Lower leg skin (tissue), 4 donors: ENCODE measurements at places on chromosomes 13 and 19. TPM values are rescaled to one million over a fixed set of nuclear protein-coding genes. Genes with fewer than 3 reads are reported as not detected.

CEACAM3 gene
- not detected for total RNA-seq

KASH5 gene
- total RNA-seq = not detected

KANK3 gene
- 16.7 TPM for total RNA-seq

PGLYRP1 gene
- total RNA-seq = not detected

MEDAG gene
- total RNA-seq = 10.3 TPM

IFNL1 gene
- not detected for total RNA-seq

MAP1S gene
- 10.8 TPM for total RNA-seq

TUBB4A gene
- total RNA-seq = 0.99 TPM

DNA sequence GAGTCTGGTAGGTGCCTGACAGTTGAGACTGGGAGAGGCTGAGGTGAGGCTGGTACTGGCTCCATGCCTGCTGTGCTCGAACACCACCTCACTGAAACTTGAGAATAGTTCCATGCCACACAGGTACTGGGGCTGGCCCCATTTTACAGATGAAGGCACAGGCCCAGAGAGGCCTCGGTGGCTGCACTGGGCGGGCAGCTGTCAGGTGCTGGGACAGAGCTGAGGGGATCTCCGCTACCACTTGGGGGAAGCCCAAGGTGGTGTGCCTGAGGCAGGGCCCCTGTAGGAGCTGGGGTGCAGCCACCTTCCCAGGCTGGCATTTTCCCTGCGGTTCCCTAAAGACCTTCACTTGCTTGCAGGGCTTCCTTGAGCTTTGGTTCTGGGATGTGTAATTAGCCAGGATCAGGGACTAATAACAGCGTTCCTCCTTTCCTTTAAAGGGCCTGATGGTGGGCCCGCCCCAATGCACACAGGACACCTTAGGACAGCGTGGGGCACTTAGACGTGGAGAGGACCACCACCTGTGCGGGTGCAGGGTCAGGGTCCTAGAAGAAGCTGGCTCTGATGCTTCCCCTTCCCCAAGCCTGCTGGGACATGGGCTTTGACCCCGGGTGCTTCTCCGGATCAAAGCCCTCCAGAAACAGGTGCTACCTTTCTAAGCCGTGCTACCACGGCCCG, 23.6 kb downstream of the CAPN12 start:
- DNase-seq = no peak

- DNase-seq = no peak
These were observed 63.0 kb downstream of the NBEA start for GRCh38 chr13:35005051-35005450.

GRCh38 chr13:31149604-31150003, 12.1 kb downstream of the HSPH1 start:
- DNase-seq = no peak

GRCh38 chr13:41700790-41701310, 243.5 kb downstream of the RGCC start:
- no peak for DNase-seq

DNA sequence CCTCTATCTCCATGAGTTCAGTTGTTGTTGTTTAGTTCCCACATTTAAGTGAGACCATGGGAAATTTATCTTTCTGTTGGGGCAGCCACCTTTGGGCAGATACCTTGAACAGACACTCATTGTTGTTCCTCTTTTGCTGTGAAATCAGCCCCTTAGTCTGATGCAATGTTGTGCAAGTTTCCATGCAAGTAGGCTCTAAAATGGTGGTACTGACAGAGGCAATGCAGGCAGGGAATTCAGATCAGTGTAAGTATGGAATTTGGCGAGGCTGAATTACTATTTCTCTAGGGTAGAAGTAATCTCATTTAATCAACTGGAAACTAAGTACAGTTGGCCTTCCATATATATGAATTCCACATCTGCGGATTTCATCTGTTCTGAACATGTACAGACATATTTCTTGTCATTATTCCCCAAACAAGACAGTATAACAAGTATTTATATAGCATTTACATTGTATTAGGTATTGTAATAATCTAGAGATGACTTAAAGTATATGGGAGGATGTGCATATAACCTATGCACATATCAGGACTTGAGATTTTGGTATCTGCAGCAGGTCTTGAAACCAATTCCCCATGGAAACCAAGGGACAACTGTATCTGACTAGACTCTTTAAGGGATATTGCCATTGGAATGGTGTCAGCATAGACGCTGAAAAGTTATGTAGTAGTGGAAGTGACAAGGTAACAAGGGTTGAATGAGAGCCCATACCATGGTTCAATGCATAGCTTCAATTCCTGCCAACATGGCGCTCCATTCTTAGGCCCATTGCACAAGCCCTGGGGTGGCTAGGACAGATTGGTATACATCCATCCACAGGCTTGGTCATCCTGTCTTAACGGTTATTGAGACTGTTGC, 281.5 kb upstream of the HTR2A start:
- no peak for DNase-seq

DNA sequence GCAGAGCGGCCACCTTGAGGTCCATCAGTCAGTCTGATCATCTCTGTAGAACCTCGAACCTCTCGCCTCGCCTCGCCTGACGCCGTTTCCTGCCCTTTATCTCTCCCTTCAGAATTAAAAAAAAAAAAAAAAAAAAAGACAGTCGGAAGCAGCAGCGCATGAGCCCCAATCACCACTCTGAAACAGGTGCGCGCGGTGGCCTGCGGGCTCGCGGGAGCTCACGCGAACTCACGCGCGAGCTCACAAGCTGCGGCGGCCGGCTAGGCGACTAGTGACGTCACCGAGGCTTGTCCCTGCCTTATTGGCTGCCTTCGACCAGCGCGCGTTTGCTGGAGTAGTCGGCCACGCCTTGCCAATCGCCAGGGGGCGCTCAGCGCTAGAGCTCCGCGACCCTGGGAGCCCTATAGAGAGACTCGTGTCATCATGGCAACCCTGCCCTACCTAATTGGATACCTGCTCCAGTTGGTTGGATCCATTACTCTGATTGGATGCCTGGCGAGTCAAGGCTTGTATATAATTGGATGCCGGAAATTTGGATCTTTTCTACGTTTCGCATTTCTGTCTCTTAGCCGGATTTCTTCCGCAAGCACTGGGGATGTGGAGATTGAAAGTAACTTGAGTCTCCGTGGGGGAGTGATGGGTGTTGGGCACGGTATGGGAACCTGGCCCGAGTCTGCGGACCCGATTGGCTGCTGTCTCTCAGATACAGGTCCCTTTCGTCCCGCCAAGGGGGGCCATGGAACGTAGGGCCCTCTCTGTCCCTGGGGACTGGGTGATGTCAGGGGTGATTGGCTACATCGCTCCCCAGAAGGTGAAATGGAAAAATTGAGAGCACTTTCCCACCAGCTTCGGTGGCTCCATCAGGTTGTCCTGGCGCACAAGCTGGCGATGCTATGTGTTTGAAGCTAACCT, 31.6 kb downstream of the SYT3 start:
- DNase-seq = peak; percentile 28

- peak; percentile 58 for DNase-seq
These were observed 167.8 kb upstream of the SOX1 start for GRCh38 chr13:111898956-111899713.

- no peak for DNase-seq
These were observed 7.7 kb downstream of the UBE2L5 start for GRCh38 chr13:30429721-30430694.

GRCh38 chr13:24407844-24408243, 98.5 kb downstream of the C1QTNF9 start:
- no peak for DNase-seq

GRCh38 chr13:26376430-26376829, 122.5 kb downstream of the CDK8 start:
- DNase-seq = no peak

DNA sequence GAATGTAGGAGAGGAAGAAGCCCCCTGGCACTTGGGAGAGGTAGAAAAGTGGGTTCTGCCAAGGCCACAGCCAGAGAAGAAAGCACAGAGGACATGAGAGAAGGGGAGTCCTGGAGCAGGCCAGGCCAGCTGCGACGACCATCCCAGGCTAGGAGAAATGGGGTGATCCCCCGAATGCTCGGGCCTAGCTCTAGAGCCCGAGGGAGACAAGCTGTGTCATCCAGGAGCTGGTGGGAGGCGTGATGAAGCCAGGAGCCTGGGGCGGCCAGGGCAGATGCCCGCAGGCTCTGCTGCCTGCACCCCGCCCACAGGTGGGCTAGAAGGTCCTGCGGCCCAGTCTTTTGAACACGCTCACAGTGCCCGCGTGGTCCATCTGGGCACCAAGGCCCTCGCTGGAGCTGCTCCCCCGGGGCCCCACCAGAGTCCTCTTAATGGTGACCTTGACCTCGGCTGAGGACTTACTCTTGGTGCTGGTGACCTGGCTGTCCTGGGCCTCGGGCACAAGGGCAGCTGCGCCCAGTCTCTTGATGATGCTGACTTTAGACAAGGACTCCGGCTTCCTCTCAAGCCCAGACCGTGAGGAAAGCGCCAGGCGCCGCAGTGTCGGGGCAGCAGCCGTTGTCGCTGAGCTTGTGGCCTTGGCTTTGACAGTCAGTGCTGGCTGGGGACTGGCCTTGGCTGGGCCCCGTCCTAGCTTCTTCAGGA, 26.5 kb downstream of the C19orf47 start:
- no peak for DNase-seq

GRCh38 chr19:36340786-36341372, 38.1 kb downstream of the ZFP14 start:
- no peak for DNase-seq

GRCh38 chr19:40279120-40279551, 6.0 kb downstream of the AKT2 start:
- DNase-seq = no peak

- DNase-seq = no peak
These were observed 50.6 kb downstream of the HSPH1 start for GRCh38 chr13:31111136-31111535.

GRCh38 chr19:57310792-57311191, 9.5 kb upstream of the ZNF543 start:
- DNase-seq = no peak

DNA sequence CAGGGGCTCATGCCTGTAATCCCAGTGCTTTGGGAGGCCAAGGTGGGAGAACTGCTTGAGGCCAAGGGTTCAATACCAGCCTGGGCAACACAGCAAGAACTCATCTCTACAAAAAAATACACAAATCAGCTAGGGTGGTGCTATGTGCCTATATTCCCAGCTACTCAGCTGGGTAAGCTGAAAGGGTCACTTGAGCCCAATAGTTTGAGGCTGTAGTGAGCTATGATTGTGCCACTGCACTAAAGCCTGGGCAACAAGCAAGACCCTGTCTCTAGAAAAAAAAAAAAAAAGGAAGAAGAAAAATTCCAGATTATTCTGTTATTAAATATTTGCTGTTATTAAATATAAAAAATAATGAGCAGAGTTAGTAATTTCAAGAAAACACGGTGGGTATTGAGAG, 131.1 kb downstream of the RGCC start:
- DNase-seq = no peak

DNA sequence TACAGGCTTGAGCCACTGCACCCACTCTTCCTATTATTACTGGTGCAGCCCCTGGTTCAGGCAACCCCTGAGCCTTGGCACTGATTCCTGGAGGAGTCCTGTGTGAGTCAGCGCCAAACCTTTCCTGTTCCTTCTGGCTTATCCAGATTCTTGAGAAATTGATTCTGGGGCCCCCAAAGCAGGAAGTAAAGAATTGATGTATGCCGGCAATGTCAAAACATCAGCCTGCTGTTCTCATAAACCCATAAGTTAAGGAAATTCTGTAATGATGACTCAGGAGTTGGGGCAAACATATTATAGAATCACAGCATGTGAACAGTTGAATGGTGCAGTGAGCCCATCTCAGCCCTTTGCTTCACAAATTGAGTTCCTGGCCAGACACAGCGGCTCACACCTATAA, 1.4 kb upstream of the OR7G3 start:
- DNase-seq = no peak

DNA sequence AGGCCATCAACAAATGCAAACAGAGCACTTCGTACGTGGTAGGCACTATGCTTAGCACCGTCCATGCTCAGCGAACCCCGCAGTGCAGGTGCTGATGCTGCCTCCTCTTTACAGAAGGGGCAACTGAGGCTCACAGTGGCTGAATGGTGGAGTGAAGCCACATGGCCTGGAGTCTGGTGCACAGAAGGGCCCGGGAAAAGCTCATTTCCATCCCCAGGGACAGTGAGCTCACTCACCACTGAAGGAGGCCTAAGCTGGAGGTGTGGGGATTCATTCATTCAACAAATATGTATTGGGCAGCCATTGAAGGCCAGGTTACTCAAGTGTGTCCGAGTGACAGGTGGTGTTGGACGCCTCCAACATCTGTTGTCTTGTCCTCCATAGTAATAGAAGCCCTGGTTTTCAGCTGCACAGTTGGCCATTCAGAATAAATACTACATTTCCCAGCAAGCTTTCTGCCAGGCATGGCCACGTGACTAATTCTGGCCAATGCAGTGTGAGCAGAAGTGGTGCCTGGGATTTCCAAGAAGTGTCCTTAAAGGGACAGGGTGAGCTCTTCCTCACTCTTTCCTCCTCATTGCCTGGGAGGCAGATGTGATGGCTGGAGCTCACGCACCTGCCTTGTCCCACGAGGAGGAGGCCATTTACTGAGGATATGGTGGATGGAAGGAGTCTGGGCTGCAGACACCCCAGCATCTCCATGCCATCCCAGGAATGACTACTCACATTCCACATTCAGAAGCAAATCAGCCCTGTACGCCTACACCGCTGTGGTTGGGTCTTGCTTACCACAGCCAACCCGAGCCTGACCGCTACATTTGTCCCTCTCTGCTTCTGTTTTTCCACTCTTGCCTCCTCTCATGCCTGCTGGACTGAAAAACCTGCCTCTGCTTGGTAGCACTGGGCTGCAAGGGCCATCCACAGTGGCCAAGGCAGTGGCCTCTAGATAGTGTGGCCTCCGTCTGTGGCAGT, 2.3 kb upstream of the ZNRF4 start:
- no peak for DNase-seq

DNA sequence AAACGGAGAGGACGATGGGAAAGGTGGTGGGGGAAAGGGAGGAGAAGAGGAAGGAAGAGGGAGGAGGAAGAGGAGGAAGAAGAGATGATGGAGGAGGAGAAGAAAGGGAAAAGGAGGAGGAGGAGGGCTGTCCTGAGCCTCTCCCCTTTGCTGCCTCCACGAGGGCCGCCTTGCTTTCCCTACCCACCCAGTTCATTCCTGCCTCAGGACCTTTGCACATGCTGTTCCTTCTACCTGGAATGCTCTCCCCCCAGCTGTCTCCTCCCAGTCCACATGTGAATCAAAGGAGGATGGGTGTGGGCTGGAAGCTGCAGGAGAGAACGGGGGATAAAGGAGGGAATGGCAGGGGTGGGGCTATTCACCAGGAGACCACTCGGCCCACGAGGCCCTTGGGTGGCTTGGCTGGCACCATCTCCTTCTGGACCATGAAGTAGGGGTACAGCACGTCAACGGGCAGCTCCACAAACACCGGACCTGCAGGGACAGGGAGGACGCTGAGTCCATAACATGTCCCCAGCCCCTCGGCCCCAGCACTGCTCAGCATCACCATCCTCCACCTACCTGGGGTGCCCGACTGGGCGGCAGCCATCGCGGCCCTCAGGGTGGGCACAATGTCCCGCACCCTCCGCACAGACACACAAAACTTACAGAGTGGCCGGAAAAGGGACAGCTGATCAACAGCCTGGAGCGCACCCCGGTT, 15.3 kb downstream of the SYDE1 start:
- no peak for DNase-seq

DNA sequence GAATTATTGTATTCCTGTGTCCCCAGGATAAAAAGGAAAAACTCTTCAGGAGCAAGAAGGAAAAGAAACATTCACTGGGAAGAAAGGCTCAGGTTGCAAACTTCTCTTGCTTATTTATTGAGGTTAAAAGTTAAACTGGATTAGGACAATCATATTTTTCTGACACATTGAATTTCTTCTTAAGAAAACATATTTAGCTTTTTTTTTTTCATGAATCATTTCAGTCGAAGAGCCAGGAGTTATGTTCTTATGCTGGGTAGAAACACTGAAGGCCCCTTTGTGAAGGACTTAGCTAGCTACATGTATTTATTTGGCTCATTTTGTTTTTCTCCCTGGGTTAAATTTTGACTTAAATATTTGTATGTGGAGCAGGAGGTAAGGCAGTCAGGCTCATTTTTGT, 434.0 kb downstream of the KLF5 start:
- no peak for DNase-seq
